ENCODE measurements at places on chromosomes 3 and 15.

- no peak for DNase-seq
These were observed 287.5 kb downstream of the ZPLD1 start for GRCh38 chr3:102722317-102722716.

- DNase-seq = no peak
These were observed 98.5 kb downstream of the MYLK start for GRCh38 chr3:123785602-123786001.

GRCh38 chr3:30644615-30645014, 38.2 kb downstream of the TGFBR2 start:
- no peak for DNase-seq

DNA sequence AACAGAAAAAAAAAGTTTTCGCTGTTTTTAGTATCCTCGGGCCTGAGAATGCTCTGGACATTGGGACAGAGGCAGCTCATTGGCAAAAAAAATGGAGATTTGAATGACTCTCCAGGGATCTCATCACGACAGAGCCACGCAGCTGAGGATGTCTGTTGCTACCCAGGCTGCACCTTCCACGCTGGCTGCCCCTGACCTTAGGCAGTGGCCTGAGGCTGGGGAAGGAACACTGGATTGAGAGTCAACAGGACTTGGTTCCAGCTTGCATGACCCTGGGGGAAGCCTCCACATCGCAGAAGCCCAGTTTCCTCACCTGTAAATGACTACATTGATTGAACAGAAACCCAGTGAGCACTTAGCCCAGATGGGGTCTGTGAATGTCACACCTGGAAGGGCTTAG, 8.7 kb upstream of the ACSBG1 start:
- DNase-seq = no peak

DNA sequence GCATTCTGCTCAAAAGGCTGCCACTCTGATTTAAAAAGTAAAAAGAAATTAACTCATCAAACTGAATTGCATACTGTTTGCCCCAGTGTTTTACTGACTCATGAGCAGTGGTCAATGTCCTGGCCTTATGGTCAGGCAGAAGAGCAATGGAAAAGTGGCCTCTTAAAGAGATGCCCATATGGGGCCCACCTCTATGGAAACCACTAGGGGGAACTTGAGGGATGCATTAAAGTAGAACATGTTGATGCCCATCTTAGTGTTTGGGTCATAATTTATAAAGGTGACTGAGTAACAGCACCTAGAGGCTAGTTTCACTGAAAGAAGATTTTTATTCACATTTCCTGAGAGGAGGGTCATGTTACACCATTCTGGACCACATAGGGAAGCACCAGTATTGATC, 66.5 kb upstream of the RNU6-1 start:
- no peak for DNase-seq

- no peak for DNase-seq
These were observed 4.8 kb downstream of the HAPLN3 start for GRCh38 chr15:88890495-88890894.
